H1 (cell line): ENCODE measurements at places on chromosomes 1 and 21. TPM values are rescaled to one million over a fixed set of nuclear protein-coding genes. Genes with fewer than 3 reads are reported as not detected.

LIPI gene
- total RNA-seq, result not detected in 2 replicates

ACBD3 gene
- total RNA-seq, result 28.2 and 29.4 TPM in 2 replicates

RGS18 gene
- not detected in 2 replicates for total RNA-seq

FCRL6 gene
- not detected in 2 replicates for total RNA-seq

DMRTA2 gene
- total RNA-seq, result not detected in 2 replicates

RHBDL2 gene
- total RNA-seq, result 0.84 and 1.2 TPM in 2 replicates

CFHR4 gene
- total RNA-seq, result not detected in 2 replicates

KRTAP6-1 gene
- not detected in 2 replicates for total RNA-seq

SPRR3 gene
- not detected in 2 replicates for total RNA-seq

MYBPH gene
- total RNA-seq, result not detected in 2 replicates

OR2M3 gene
- not detected in 2 replicates for total RNA-seq

CAPN2 gene
- total RNA-seq, result 9.2 and 9.4 TPM in 2 replicates

GPR37L1 gene
- 0.08 and 0.13 TPM in 2 replicates for total RNA-seq

TCEA3 gene
- 0.21 TPM in 1 of 2 replicates, not detected in the other for total RNA-seq

SH3BGR gene
- 5.5 and 5.9 TPM in 2 replicates for total RNA-seq

CASQ2 gene
- total RNA-seq, result not detected in 2 replicates

KRTAP12-2 gene
- not detected in 2 replicates for total RNA-seq

FYB2 gene
- total RNA-seq, result 0.11 and 0.21 TPM in 2 replicates

GUCA2A gene
- not detected in 2 replicates for total RNA-seq

TSPEAR gene
- total RNA-seq, result 0.58 and 1.1 TPM in 2 replicates

HIVEP3 gene
- 0.38 and 0.69 TPM in 2 replicates for total RNA-seq

CCDC185 gene
- not detected in 2 replicates for total RNA-seq

UBL4B gene
- not detected in 2 replicates for total RNA-seq

PLEKHG5 gene
- total RNA-seq, result 12.5 and 13.8 TPM in 2 replicates

FAF1 gene
- 63.9 and 65.9 TPM in 2 replicates for total RNA-seq

RCSD1 gene
- total RNA-seq, result 0.69 and 0.98 TPM in 2 replicates

SPRR1A gene
- not detected in 2 replicates for total RNA-seq

ST6GALNAC5 gene
- total RNA-seq, result 6.2 and 9.3 TPM in 2 replicates

PDC gene
- not detected in 2 replicates for total RNA-seq

SLC1A7 gene
- total RNA-seq, result not detected in 2 replicates

GMEB1 gene
- 26.2 and 28.1 TPM in 2 replicates for total RNA-seq

LCE1C gene
- not detected in 2 replicates for total RNA-seq

TTLL7 gene
- total RNA-seq, result 6.4 and 7.9 TPM in 2 replicates
